ENCODE measurements at places on chromosomes 5 and 9.

DNA sequence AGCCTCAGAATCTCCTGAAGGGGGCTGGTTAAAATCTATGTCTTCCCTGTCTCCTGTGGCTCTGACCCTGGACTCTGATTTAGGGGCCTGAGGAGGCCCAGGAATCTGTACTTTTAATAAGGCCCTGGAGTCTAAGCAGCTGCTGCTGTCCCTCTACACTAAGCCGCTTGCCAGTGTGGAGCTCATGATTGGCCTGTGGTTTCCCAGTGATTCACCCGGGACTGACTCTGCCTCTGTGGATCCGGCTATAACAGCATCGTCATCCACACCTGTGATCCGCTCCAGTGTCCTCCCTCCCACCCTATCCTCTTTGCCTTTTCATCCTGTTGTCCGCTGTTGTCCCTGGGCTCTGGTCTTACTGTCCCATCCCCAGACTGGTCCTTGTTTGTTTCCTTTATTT is 3.7 kb downstream of the SLC31A2 start:
- peak; percentile 48 for DNase-seq

GRCh38 chr9:16217943-16218701 is 652.3 kb downstream of the BNC2 start:
- no peak for DNase-seq

- DNase-seq: no peak
These were observed 10.5 kb downstream of the SLC38A9 start for GRCh38 chr5:55701462-55702103.

DNA sequence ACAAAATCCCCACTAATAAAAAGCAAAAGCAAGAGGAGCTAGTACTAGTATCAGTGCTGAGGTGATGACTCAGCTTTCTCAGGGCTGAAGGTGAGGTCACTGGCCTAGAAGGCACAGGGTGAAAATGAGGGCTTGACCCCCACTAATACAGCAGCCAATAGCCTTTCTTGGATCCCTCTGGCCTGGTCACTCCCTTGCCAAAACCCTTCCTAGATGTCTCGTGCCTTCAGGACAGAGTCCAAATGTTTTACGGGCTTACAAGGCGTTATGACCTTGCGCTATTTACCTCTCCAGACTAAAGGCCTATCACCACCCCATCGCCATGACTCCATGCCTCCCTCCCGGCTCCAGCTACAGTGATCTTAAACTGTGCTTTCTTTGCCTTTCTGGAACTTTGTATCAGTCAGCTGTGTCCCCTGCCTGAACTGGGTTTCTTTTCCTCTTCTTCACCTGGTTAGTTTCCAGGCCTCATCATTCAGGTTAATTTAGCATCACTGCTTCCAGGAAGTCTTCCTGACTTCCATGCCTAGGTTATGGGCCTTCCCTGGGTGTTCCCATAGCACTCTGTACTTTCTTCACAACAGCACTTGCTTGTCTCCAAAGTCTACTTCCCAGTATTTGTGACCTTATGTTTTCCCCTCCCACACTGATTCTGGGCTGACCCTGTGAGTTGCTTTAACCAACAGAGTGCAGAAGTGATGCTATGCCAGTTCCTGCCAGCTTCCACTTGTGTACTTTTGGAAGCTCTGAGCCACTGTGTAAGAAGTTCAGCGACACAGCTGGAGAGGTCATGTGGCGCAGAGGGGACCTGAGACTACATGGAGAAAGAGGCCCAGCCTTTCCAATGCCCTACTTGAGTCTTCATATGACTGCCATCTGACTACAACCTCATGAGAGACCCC is 4.2 kb upstream of the DELE1 start:
- DNase-seq: no peak

- no peak for DNase-seq
These were observed 266.6 kb downstream of the PIK3R1 start for GRCh38 chr5:68482199-68482598.

DNA sequence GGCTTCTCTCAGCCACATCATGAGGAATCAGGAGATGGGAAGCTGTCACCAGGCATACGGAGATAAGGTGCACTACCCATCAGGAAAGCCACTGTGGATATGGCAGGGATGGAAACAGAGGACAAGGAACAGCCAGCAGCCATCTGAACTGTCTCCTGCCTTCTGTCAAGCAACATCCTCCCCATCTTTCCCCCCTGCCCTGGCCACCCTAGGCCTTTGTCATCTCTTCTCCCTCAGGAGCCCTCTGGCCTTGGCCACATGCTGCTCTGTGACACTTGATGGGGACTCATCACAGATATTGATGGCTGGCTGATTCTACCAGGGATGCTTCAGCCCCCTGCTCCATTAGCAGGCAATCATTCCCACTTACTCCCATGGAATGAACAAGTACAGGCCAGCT is 21.1 kb upstream of the MEIKIN start:
- DNase-seq: no peak

GRCh38 chr5:142012792-142013388 is at the start of gene GNPDA1:
TSS of gene GNPDA1 (minus strand) at chr5:142013027. CDS start at chr5:142012035, 992 bp downstream.
- DNase-seq: peak; percentile 62

DNA sequence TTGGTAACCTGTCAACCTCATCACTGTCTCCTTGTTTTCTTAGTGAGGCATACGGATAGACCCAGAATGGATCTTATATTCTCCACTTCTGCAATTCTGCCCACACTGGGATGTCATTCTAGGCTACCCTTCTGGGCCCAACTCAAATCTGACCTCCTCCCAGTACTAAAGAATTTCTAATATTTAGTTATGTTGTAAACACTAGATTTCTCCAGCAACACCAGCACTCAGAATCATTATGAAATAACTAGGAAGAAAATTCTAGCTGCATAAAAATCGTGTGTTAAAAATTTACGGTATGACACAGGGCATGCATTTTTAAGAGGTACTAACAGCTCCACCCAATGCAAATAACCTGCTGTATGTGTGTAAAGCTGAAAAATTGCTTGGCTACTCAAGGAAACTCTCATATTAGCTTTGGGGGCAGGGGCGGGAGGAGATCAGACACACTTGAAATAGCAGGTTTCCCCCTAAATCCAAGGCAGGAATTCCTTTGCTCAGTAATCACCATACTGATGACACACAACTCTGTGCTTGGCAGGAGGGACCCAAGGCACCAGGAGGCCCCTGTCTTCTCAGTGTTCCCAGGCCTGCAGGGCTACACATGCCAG is 27.3 kb downstream of the MACROH2A1 start:
- DNase-seq: no peak

DNA sequence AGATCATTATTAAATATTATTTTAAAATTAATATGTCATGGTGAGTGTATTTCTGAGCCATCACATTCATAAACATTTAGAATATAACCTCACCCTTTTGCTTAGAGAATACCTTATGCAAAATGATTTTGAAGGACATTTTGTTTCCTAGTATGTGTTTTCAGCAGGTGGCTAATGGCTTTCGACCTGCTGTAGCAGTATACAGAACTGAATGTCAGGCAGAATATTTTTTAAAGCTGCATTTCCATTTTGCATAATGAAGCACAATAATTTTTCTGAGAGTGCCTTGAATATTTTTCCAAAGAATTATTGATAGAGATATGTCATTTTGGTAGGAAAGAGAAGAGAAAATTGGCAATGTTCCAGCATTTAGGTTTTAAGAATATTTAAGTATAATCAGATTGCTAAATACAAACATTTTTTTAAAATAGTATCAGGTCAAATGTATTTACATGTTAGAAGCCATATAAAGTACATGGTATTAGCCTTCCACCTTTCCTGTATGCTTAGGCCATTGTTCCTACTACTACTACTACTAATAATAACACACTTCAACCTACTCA is 42.3 kb downstream of the PAM start:
- no peak for DNase-seq

- DNase-seq: no peak
These were observed 11.1 kb downstream of the TTC39B start for GRCh38 chr9:15295761-15296405.

DNA sequence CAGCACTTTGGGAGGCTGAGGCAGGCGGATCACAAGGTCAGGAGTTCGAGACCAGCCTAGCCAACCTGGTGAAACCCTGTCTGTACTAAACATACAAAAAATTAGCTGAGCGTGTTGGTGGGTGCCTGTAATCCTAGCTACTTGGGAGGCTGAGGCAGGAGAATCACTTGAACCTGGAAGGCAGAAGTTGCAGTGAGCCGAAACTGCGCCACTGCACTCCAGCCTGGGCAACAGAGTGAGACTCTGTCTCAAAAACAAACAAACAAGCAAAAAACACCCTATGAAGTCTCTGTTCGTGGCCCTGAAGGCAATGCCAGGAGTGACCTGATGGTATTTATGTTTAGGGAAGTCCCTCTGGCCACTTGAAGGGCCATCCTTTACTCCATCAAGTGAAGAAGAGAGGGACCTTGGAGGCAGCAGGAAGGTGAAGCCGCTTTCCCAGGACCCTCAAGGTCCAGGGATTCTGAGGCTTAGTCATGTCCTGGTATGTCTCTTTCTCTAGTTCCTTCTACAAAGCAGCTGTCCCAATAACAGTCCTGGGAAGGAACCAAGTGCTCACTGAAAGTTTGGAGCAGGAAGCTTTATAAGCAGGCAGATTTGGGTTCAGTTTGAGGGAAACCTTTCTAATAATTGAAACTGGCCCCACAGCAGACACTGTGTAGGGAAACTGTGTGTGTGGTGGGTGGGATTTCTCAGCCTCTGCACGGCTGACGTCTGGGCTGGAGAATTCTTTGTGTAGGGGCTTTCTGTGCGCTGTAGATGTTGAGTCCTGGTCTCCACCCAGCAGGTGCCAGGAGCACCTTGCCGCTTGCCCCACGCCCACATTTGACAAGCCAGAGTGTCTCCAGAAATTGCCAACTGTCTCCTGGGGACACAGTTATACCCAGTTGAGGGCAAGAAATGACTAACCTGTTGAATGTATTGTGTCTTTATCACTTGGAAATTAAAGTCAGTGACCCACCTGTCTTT is 12.5 kb downstream of the PHF2 start:
- no peak for DNase-seq

All from D721Med (cell line).